ENCODE measurements at places on chromosomes 6 and 20.
A peak's percentile ranks its signal among the peaks of the same experiment; 100 is the strongest.

DNA sequence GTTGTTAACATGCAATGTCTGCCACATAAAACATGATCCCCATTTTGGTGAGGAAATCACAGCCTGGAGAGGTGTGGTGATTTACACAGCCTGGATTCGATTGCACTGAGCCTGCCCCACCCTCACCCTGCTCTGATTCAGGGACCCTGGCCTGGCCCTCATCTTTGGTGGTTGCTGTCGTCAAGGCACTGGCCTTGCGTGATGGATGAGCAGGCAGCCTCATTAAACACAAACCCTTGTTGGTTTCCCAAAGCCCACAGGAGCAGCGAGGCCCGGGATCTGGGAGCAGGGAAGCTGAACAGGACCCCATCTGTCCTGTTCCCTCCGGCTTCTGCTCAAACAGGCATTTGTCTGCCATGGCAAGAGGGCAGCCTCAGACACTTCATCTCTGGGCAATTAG lies 70.8 kb downstream of the CHMP4B start:
- no peak for DNase-seq

GRCh38 chr6:47162793-47163192 lies 120.7 kb upstream of the ADGRF1 start:
- DNase-seq, result no peak

GRCh38 chr20:51116765-51117686 lies 94.1 kb upstream of the KCNG1 start:
- DNase-seq, result no peak

DNA sequence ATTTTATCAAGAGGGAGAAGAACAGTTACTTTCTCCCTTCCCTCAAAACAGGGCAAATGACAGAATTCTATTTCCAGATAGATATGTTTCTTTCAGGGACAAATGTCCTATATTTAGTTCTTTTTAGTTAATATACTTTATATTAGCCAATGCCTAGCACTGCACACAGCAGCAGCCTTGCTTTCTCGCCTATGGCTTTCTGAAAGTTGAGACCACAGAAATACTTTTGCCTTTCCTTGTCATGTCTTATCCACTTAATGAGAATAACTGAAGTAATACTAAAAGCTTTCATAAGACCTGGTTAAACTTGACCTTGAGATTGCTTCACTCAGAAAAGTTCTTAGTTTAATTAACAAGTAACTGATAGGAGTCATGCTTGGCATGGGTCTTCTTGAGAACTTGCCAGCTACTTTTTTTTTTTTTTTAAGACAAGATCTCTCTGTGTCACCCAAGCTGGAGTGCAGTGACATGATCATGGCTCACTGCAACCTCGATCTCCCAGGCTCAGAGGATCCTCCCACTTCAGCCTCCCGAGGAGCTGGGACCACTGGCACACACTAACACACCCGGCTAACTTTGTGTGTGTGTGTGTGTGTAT lies 159.3 kb downstream of the CDKAL1 start:
- DNase-seq, result no peak

- DNase-seq, result peak; percentile 92
These were observed at the start of gene SAMHD1 for GRCh38 chr20:36951198-36951978. Gene SAMHD1, minus strand, starts transcription at chr20:36951708. Its CDS starts 65 bp downstream, at chr20:36951643.

GRCh38 chr6:157868835-157869234 lies 45.8 kb downstream of the SNX9 start:
- DNase-seq, result no peak

DNA sequence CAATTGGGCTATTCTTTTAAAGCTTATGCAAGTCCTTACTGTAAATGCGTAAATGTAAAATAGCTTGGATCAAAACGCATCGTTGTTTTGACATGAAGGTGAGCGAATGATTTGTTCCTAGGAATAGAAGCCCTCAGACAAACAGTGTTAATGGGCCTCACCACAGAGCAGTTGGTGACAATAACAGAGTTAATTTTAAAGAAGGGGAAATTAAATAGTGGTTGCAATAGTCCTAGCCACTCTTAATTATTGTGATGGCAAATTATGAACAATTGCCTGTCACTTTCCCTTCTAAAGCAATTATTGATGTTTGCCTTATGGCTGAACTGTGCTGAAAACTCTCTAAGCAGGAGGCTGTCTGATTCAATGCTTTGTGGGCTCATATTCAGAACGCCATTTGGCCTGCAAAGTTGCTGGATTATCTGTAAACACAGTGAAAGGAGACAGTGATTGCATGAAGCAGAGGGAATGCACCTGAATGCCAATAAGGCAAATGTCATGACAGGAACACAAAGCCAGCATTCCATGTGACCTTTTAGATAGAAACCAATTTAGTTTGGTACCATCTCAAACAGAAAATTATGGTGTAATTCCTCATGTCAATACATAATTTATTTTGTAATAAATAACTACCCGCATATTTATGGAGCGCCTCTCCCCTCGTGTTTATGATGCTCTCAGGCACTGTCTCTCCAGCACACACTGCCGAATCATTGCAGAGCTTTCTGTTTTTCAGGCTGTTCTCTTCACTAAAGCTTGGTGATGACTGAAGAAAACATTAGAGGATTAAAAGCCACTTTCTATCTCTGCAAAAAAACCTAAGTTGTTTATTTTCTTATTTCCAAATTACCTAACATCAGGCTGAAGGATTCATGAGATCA lies 387.5 kb downstream of the HACE1 start:
- DNase-seq, result no peak

DNA sequence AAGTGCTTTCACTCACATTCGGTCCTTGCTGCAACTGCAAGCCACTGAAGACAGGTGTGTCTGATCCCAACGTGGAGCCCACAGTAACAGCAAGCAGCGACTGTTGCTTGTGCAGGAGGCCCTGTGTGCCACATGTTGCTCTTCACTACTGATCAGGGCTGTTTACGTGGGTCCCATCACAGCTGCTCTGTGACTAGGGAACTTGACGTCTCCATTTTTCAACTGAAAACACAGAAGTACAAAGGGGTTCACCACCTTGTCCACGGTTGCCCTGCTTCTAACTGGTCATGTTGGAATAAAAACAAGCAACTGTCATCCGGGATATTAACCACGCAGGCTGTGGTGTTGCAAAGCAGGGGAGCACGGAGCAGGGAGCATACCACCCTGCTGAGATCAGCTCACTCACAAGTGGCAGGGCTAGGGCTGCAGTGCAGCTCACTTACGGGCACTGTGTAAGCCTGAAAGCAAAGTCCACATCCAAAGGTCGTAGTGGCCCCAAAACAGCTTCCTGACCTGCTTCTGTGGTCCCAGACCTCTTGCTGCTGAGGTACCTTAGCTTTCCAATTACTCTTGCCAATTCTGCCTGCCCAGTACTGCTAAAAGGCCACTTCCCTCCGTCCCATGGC lies 105.8 kb upstream of the DUSP22 start:
- no peak for DNase-seq

GRCh38 chr6:97757575-97757974 lies 474.6 kb upstream of the MMS22L start:
- DNase-seq, result no peak

- no peak for DNase-seq
These were observed 343.5 kb downstream of the RFPL4B start for GRCh38 chr6:112690497-112691202.

DNA sequence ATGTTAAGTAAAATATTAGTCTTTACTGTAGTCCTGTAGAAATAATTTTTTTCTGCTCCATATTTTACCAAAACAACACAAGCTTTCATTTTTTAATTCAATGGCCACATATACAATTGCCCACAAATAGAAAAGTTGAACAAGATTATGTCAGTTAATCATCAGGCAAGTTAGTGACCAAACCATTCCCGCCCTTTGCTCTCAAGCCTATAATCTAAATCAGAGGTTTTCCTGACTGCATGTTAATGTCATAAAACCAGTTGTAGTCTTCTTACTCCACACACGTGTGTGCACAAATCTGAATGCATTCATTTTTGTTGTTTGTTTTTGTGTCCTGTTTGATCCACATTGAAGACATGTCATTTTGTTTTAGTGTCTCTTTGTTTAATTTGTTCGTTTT lies 1357.7 kb upstream of the GJE1 start:
- DNase-seq, result no peak

DNA sequence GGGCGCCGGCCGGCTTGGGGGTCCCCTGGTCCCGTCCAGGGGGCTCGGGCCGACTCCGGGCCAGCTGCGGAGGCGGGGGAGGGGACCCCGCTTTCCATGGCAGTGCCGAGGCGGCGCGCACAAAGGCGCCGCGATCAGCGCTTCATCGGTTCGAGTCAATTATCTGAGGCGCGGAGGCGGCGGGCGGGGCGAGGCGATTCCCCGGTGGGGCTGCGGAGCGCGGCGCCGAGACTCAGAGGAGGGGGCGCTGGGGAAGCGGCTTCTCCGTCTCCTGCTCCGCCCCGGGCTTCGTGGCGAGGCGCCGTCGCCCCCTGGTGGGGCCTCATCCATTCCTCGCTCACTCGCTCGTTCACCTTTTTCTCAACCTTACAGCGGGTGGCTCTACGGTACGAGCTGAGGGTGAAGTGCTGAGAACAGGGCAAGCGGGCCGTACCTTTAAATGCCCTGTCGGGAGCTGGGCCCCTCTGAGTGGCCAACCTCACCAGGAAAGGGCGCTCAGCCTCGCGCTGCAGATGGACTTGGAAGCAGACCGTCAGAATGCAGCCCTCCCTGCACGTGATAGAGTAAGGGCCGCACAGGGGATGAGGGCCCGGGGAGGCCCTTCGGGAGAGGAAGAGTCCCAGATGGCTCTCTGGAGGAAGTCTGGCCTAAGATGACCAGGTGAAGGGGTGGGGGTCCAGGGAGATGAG lies 39.9 kb downstream of the SLC52A3 start:
- DNase-seq, result peak; percentile 32

DNA sequence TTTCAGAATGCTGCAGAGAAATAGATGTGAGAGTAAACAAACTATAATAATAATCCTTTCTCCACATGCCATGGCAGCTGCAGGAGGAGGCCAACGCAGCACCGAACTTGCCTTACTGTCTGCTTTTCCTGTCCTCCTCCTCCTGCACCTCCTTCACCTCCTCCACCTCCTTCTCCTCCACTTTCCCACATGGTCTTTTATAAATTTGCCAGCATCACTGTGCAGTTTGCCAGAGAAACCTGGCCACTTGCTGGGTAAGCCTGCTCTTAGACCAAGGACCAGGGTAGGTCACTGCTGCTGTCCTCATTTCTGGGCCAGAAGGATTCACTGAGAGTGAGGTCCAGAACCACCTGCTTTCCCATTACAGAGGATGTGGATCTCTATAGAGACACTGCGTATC lies 8.7 kb downstream of the SGK1 start:
- DNase-seq, result no peak

DNA sequence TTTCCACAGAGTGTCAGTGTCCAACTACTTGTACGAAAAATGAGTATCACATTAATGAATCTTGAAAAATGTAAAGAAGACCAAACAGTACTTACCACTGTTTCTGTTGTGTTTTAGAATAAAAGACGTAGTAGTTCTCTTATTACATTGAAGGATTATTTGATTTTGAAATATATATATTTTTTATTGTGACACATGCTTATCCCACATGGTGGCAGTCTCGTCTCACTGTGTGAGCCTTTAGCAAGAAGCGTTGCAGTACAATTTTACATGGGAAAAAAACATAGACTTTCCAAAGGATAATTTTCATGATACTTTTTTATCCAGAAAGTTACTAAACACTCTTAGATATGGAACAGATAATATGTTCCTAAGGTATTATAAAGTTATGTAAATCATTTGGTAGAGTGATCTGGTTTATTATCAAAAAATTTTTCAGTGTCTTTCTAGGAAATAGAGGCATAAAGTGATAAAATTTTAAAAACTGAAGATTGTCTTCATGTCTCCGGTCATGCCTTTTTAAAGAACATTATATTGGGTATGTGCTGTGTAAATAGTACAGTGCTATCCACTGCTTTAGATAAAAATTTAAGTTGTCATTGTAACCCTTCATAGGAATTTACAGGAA lies 117.5 kb upstream of the SAMD5 start:
- DNase-seq, result no peak

DNA sequence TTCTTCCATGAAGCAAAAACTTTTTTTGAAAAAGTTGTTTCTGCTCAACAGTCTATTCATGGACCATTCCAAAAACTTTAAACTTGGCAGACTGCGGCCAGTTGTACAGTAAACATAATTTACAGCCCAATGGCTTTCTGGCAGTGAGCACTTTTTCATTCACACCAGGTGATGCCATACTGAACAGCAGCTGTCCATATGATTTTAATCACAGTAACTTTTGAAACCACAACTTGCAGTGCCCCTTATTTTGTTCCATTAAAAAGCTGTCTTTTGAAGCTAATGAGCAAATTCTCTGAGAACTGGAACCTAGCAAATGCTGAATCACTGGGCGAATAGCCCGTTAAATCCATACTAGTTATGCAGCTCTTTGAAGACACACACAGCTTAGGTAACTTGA lies 576.6 kb downstream of the PTPRT start:
- DNase-seq, result no peak

DNA sequence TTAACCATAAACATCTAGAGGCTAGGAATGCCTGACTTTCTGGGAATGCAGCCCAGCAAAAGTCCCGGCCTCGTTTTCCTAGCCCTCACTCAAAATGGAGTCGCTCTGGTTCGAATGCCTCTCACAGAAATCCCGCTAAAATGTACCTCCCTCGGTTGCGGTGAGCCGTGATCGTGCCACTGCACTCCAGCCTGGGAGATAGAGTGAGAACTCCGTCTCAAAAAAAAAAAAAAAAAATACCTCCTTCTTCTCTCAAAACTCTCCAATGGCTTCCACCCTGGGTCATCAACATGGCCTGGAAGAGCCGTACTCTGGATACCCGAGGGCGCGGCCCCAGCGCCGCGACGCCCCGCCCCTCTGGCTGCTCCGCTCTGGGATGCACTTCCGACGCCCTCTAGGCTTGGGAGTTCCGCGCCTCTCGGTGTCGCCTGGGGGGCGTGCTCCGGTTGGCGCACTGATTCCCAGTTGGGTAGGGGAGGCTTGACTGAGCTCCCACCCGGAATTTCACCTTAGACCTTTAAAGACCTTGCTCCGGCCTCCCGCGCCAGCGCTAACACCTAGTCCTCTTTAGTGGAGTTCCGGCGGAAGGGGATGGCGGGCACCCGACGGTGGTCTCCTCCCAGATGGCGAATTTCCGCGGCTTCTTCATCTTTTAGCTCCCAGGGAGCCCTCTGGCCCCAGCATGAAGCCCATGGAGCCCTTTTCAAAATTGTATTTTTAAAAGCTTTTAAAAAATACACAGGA lies 12.3 kb downstream of the HMGN4 start:
- DNase-seq, result peak; percentile 39

DNA sequence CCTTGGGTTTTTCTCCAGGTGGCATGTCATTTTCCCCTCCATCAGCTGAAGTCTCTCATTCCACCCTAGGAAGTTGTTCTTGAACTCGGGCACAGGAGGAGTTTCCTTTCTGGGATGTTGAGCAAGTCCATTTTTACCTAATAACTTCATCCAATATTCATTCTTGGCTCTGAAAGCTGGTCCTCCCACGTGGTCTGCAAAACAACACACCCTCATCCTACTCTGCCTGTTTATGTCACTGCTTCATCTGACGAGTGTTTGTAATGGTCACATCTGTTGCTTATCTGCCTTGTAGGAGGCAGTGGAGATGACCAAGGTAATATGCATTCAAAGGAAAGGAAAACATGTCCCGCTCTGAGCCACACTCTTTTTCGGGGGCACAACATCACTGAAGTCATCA lies 41.7 kb upstream of the AIG1 start:
- no peak for DNase-seq

GRCh38 chr6:145312481-145312880 lies 422.8 kb downstream of the EPM2A start:
- no peak for DNase-seq

Data from stimulated activated CD8-positive, alpha-beta memory T cell treated with anti-CD3 and anti-CD28 coated beads, Interleukin-15, amount 100 ng/mL, for 48 hours (primary cell).